ENCODE measurements at places on chromosomes 2 and 18.

DNA sequence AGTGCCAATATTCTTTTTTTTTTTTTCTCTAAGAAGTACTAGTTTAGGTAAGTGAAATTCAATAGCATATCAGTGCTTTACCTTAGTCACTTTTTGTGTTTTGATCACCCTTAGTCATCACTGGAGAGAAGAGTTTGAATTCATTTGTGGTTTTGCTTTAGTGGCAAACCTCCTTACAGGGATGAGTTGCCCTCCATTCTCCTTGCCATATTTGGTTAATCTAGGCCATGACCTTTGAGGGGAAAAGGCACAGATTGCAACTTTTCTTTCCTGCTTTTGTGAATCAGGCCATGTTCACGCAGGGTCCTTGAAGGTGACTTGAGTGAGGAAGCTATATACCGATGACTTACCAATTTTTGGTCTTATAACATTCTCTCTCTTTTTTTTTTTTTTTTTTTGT, 34.4 kb downstream of the PLEKHA3 start:
- DNase-seq, result no peak

DNA sequence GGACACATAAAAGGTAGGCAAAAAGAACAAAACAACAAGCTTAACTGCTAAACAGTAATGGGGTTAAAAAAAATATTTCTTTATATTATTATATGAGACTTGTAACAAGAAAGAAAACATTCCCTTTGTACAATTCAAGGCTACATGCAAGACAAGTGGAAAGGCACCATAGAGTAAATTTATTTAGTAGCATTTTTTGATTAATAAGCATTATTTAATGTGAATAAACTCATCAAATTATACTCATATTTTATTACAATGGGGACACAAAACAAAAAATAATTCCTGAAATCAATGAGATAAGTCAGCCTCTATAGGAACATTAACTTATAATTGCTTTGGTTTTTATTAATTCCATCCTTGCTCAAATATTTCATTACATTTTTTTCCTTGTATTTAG, 809.2 kb downstream of the ERBB4 start:
- no peak for DNase-seq

GRCh38 chr18:79453816-79454735, 58.3 kb downstream of the NFATC1 start:
- DNase-seq, result peak; percentile 70

DNA sequence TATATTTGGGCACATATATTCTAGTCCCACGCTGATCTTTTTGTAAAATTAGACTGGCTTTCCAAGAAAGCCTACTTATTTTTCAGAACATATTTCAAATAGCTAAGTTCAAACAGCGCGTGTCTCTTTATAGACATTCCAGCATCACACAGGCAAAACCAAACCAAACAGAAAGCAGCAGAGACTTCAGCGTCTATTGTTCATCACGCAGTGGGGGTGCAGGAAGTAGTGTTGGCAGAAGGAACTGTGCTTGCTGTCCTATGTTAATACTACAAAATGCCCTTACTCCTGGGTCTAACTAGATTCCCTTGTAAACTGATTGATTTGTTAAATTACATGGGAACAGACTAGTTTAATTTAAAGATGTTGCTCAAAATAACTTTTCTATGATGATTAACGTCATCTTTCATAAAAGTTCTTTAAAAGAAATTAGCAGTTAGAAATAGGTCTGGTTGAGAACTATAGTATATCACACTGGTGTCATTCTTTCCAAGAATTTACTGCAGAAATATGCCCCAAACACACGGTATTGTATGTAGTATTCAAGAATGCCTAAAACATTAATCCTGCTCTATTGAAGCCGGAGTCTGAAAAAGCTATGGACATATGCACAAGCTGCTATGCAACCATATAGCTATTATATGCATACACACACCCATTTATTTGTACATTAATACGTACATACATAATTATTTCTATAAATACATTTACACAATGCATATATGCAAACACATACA, 436.3 kb downstream of the CBLN2 start:
- DNase-seq, result peak; percentile 29

GRCh38 chr18:50819728-50820378, at the start of gene MRO:
TSS of gene MRO (minus strand) at chr18:50820016. CDS start at chr18:50809400, 10,616 bp downstream.
- peak; percentile 92 for DNase-seq

DNA sequence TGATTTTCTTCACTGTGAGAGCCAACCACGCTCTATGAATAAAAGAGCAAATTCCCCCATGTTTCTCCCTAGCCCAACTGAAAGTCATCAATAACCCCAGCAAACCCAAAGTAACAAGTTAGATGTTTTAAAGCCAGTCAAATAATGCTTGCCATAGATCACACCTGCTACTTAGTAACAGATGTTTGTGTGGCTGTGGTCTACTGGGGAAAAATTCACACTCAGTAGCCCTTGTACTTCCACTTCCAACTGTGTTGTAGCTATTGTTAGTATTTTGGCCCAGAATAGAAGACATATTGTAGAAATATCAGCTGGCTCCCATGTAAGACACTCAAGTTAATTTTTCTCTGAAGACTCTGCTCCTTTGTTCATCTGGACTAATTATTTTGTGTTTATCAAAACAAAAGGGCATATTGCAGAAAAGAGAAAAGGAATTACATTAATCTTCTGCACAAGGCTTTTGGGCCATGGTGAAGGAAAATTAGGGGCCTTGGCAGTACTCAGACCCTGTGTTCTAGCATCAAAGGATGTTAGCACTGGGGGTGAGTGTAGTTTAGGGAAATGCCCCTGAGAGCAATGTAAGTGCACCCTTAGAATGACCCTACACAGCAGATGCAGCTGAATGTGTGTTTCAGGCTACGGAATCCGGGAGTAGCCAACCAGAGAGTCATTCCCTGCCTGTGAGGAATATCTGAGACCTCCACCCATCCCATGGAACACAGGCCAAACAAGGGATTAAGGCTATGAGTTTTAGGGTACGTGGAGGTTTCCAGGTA, 521.9 kb downstream of the EPHA4 start:
- peak; percentile 8 for DNase-seq

DNA sequence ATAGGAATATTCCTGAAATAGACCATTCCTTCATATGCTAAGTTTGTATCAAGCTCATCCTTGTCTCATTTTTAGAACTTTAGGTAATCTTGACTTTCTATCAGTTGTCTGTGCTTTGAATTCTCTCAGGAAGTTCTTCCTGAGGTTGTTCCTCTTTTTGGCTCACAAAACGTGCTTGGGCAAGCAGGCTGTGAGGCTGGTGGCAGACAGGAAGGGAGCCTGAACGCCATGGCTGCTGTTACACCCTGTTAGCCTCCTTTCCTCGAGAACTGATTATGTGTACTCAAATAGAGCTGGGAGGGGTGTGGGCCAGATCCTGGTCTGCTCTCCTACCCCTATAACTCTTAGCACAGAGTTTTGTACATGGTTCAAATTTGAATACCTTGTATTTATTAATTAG, 136.4 kb upstream of the CELF4 start:
- no peak for DNase-seq

DNA sequence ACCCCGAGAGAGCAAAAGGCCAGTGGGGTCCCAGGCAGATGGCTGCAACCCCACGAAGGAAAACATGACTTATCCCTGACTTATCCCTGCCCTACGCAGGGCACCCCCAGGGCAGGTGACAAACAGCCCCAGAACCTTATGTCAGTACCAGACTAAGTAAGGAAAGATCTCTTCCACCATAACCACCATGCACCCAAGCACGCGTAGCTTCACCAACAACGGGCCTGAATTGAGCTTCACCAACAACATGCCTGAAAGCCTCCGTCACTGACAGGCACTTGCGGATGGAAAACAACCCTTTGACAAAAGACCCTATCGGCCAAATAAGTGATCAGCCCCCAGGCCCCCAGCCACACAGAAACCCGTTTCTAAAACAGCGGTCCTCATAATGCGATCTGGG, 34.1 kb downstream of the HDAC4 start:
- no peak for DNase-seq

GRCh38 chr2:79906139-79906890, 393.5 kb downstream of the CTNNA2 start:
- no peak for DNase-seq

DNA sequence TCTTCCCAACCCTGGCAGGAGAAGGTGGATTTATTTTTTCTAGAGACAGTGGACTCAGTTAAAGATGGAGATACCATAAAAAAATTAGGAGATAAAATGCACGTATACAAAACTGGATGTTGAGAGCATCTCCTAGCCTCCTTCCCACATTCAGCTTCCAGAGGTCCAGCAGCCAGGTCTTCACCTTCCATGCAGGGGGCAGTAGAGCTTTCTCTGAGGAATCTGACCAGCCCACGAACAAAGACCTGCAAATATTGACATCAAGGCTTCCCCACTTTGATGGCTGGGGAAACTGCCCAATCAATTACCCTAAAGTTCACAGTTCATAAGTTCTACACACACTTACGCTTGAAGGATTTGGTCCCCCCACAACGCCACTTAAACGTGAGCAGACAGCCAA, 24.5 kb downstream of the AQP4 start:
- DNase-seq, result no peak

DNA sequence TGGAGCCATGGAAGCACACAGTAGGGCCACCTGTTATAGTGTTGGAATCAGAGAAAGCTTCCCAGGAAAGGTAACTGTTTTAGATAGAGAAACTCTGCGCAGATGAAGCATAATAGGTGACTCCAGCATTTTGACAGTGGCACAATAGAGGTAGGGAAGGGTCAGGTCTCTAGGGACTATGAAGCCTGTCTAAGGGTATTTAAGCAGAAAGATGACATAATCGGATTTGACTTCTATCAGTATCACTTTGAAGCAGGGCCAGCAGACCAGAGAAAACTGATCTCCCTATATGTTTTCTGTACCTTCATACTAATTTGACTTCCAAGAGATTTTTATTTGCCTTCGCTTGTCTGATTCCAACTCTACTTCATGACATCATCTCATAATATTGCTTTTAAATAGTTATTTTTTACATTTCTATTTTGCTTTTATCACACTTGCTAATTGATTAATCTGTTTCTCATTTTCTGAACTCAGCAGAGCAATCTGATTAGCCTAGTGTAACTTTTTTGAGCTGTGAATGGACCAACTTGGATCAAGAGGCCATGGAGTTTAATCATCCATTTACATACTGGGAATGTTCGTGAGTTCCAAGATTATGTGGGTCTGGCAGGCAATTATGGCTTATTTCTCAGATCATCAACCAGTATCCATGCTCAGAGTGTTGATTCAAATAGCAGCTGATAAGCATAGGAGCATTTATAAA, 8.4 kb upstream of the HIBCH start:
- no peak for DNase-seq

DNA sequence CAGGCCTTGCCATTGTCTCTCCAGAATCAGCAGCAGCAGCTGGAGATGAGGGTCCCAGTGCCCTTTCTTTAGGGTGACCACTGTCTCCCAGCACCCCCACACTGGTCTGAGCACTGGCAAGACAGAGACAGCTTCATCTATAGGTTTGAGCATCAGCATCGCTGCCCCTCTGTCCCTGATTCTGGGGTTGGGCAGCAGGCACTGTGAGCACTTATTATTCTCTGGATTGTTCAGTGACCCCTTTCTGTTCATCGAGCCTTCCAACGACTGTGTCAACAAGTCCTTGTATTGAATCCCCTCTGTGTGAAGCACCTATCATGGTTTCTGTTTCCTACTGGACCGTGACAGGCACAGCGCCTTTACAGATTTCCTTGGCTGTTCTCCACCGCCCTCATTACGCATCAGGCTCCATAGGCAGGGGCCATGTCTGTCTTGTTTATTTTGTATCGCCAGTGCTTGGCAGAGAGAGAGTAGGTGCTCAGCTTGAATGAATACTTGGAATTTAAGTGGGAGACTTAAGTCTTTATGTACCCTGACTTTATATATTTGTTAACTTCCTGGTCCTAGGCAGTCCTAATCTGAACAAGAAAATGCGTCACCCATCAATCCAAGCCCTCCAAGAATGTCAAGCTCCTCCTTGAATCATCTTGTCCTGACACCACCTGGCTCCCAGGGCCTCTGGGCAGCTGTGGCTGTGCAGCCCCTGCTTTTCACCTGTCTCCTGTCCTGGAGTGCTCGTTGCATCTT, 11.4 kb downstream of the MALL start:
- DNase-seq, result no peak

DNA sequence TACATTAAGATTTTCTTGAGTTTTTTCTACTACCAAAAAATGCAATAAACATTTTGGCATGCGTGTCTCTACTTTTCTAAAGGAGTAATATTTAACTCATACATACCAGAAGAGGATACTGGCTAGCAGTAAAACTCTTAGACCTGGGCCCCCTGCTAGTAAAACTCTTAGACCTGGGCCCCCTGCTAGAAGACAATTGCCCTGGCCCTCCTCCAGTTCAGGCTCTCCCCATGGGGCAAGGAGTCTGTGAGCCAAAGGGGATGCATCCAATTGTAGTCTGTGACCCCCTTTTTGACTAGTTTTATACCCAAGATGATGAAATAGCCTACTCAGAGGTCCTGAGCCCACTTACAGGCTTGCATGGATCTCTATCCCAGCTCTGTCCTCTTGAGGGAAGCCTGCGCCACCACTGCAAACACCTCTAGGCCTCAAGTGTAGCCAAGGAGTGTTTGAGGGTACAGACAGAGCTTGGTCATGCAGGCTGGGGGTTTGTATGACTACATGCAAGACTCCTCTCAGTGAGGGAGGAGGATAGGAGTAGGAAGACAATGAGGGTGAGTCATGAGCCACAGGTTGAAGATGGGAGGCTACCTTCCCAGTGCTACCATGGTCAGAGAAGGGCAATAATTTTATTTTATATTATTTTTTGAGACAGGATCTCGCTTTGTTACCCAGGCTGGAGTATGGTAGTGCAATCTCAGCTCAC, 45.2 kb upstream of the PGAP1 start:
- no peak for DNase-seq

DNA sequence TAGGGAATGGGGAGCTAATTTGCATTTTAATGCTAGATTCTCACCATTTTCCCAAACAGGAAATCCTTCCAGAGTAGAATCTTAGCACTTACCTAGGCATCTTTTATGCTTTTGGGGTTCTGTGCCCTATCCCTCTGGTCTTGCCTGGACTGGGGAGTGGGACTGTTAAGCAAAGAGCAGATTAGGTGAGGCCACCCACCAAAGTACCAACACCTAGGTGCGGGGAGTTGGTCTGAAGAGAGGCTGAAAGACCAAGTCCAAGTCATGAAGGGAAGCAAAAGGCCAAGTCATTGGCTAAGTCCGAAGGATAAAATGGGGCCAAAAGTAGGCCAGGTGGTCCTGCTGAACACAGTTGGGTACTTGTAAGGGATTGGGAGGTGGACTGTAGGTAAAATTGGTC, 86.7 kb downstream of the FAM168B start:
- DNase-seq, result no peak

- DNase-seq, result no peak
Measured at GRCh38 chr2:234444242-234444730, 52.6 kb downstream of the ARL4C start.

GRCh38 chr2:234967201-234967869, 15.5 kb downstream of the SH3BP4 start:
- no peak for DNase-seq

GRCh38 chr2:129923265-129924091, 56.0 kb upstream of the RAB6C start:
- peak; percentile 74 for DNase-seq

DNA sequence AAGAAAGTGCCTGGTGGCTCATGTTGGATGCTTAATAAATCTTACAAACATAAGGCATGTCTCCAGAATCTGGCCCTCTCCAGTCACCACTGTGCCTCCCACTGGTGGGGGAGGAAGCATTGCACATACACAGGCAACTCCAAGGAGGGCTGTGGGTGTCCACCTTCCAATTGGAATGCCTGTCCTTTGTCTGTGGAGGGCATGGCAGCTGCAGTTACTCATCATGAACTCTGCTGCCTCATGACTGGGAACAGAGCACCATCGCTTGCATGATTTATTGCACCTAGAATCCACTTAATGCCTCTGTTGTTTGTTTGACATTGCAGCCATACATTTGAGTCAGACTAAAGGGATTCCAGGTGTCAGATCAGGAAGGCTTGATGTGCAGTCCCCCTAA, 278.9 kb downstream of the PRKCE start:
- no peak for DNase-seq

All from tongue (tissue), 3 donors.